ENCODE measurements at places on chromosomes 11 and 22.

GRCh38 chr11:5042091-5042490 is 4.2 kb upstream of the OR52J3 start:
- DNase-seq: no peak

GRCh38 chr22:46671824-46672432 is 51.7 kb downstream of the GRAMD4 start:
- DNase-seq: no peak

- no peak for DNase-seq
Observed at GRCh38 chr11:85934596-85935169, 79.5 kb downstream of the CCDC83 start.

- DNase-seq: no peak
Observed at GRCh38 chr11:69040581-69041260, 8.0 kb upstream of the TPCN2 start.

DNA sequence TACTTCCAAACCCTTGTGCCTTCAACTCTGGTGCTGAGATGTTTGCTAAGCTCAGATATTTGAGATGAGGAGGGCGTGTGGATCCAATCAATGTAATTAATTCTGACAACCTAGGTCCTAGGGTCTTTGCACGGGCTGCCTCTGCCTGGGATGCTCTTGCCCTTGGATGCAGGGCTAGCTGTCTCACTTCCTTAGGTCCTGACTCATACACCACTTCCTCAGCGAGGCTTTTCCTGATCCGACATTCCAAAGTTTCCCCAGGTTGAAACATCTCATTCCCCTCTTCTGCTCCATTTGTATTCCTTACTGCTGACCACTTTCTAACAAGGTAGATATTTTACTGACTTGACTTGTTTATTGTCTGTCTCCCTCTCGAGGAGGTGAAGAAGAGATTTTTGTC is 43.0 kb upstream of the NTM start:
- DNase-seq: no peak

- DNase-seq: no peak
Observed at GRCh38 chr22:17576470-17576869, 13.2 kb downstream of the SLC25A18 start.

GRCh38 chr11:133699071-133699470 is 146.2 kb downstream of the SPATA19 start:
- DNase-seq: no peak

GRCh38 chr11:66066751-66067150 is 3.3 kb upstream of the PACS1 start:
- no peak for DNase-seq

- DNase-seq: peak; percentile 29
Observed at GRCh38 chr11:68383976-68384501, 71.6 kb downstream of the LRP5 start.

- no peak for DNase-seq
Observed at GRCh38 chr11:62702246-62702645, 5.0 kb downstream of the BSCL2 start.

- no peak for DNase-seq
Observed at GRCh38 chr22:24424001-24424900, 3.1 kb upstream of the ADORA2A start.

- DNase-seq: no peak
Observed at GRCh38 chr11:12719221-12719620, 45.0 kb downstream of the TEAD1 start.

GRCh38 chr11:46472662-46472994 is 81.1 kb upstream of the CHRM4 start:
- DNase-seq: no peak

Data from stimulated activated CD4-positive, alpha-beta T cell treated with anti-CD3 and anti-CD28 coated beads, Interleukin-1b, Interleukin-23, amount 100 ng/mL, for 1 hour (primary cell).